MM.1S (cell line): ENCODE measurements at places on chromosomes 1 and 21.
A peak's percentile ranks its signal among the peaks of the same experiment; 100 is the strongest.

DNA sequence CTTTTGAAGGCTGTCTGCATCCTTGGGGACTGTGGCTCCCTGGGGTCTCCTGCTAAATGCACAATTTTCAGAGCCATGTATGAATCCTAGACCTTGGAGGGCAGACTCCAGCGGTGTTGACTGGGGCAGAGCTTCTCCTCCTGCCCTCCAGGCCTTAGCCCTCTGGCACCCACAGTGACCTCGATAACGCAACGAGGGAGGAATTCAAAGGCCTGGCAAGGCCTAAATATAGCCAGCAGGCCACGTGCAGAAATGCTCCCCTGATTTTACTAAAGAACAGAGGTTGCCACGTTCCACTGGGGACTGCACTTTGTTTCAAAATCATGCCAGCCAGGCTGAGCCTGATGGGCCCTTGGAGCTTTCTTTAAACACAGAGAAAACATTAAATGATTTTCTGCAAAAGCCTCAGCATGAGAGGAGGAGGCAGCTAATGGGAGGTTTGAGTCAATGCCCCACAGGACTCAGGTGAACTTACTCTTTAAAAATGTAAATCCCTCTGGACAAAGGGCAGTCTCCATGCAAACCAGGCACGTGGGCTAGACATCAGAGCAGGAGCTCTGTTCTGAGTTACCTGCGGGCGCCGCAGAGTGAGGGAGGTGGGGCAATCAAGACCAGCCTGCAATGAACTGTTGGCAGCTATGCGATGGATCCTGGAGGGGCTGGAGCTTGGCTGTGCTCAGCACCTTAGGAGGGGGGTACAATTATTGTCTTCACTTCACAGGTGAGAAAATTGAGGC, 28.0 kb downstream of the GRIK3 start:
- no peak for DNase-seq

DNA sequence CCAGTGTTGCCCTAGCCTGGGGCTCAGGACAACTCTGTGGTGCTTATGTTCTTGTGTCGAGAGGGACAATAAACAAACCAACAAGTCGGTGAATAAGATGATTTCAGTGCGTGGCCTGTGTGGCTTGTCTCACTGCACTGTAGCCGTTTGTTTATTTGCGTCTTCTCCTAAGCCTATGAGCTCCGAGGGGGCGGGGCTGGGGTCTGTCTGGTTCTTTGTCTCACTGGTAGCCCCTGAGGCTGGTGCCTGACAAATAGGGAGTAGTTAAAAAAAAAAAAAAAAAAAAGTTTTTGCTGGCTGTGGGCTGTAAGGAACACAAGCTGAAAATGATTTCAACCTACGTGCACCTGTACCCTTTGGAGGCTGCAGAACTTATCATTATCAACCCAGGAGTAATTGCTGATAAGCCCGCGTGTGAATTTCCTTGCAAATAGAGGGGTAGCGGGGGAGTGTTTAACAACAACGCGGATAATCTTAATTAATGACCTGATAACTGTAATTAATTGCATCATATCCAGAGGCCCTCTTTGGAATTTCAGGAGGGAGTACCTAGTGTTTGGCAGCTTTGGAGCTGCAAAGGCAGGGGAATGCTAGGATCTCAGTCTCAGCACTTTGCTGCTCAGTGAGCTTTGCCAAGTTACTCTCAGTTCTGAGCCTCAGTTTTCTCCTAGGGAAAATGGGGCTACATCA, 925 bp upstream of the ARHGEF10L start:
- DNase-seq = no peak

DNA sequence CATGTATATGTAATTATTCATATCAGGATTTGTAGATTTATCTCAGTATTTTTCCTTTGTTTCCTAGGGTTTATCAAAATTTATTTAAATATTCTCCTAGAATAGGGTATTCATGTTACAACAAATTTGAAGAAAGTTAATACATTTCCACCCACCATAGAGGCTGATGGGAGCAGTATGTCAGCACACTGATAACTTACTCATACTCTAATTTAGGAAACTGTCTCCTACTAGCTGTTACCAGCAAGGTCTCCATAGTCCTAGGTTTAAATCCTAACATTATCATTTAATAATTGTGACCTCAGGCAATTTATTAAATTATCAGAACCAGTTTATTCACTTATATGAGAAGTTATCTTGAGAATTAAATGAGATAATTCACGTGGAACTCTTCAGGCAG, 127.0 kb downstream of the USP25 start:
- DNase-seq = no peak

GRCh38 chr1:184531296-184531695, 144.5 kb downstream of the C1orf21 start:
- no peak for DNase-seq

DNA sequence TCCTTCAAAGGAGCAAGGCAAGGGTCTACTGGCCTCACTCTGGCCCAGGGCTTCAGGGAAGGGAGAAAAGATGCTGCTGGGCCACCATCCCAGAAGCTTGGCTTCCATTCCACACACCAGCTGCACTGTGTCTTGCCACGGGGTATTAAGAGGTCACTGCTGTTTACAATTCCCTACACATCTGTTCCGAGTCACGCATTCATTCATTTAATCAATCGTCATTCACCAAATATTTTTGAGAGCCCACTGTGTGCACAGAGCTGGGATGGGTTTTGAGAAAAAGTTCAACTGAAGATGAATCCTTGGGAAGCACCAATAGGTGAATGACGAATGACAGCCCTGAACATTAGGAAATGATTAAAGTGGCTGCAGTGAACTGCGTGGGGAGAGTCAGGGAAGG, 101.7 kb downstream of the NAV1 start:
- DNase-seq = no peak

DNA sequence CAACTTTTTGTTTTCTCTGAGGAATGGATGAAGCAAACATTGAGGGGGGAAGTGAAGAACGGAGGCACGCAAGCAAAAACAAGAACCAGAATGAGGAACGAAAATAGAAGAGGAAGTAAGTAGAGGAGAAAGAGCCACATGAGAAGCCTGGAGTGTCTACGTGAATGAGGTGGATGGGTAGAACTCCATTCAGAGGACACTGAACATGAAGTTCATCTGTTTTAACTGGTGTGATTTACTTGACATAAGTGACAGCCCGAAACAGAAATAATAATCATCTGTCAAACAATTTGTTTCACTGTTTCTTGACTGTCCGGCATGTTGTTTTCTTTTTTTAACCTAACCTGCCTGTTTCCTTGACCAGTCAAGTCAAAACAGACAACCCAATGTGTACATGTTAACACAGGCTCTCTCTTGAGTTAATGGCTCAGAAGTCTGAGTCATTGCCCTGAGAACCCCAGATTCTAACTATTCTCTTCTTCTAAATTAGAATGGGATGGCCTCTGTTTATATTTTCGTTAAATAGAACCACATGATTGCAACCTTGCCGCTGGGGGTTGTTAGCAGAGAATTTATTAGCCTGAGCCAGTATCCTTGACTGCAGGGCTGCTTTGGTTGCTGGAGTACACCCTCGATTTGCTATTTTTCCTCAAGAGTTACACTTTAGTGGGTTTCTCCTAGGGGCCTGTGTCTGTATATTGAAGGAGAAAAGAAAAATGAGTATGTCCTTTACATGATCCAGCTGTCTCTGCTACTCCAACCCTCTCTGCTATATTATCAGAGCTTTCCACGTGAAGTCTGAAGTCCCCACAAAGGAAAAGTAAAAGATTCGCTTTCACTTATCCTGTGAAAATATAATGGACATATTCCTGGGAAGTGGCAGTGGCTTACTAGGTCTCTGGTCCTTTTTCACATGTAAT, 151.7 kb downstream of the ZC3H11B start:
- no peak for DNase-seq

- no peak for DNase-seq
Measured at GRCh38 chr1:101128211-101128727, 102.7 kb upstream of the DPH5 start.

DNA sequence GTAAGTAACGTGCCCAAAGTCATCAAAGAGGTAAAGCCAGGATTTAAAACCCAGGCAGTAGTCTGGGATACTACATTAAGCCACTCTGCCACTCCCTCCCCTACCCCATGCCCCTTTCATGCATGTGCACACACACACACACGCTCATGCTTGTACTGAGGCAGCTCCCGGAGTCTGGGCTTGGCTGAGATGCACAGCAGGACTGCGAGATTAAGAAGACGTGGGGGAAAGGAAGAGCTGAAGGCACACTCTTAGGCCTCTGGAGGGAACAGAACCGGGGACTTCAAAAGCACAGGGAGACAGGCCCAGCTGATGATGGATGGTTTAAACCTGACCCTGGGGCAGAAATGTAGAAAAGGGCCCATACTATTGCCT, 98.3 kb downstream of the GLIS1 start:
- DNase-seq = no peak

DNA sequence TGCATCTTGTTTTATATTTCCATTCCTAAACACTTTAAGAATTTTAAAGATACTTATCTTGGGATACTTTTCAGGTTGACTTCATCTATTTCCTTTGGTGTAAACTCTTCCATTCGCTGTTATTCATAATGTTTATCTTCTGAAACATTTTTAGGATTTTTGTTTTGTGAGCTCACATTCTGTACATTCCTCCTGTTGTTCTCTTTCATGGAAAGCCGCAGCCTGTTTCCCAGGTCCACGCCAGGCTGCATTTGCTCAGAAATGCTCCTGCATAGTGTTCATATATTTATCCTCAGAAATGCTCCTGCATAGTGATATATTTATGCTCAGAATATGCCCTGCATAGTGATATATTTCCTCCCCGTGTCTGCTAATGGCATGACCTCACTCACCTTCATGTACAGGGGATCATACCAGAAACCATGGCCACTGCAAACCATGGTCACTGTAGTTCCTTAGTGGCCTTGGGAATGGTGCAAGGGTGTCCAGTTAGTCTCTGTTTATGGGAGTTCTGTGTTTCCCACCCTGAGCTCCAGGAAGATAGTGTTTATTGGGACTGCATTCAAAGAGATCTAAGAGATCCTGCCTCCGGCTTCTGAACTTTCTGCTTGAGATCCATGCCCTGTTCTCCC, 153.9 kb upstream of the GREM2 start:
- no peak for DNase-seq

GRCh38 chr1:2304921-2305681, 77.0 kb downstream of the SKI start:
- no peak for DNase-seq

DNA sequence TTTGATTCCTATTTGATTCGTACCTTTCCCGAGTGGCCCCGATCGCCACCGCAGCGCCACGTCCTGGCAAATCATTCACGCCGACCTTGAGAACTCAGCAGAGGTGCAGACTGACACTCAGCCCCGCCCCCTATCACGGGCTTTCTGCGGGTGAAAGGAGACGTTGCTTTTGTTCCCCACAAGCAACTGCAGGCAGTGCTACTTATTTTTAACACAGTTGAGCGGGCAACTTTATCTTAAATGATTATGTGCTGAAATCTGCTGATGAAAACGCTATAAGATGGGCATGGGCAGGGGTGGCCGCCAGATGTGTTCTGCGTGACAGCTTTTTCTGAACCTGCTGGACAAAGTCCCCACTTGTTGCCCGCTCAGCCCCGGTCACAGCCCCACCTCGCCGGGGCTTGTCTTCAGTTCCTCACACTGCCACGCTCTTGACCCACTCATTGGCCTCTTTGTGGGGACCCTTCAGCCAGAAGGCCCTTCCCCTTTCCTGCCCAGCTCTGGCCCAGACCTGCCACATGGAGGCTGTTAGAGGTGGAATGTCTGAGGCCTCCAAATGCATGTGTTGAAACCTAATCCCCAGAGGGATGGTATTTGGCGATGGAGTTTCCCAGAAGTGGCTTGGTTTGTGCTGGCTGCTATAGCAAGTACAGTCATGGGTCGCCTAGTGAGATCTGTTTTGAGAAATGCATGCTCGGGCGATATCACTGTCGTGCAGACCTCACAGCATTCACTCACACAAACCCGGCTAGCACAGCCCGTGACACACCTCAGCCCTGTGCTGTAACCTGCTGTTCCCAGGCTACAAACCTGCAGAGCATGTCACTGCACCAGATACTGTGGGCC, 15.7 kb upstream of the PDXK start:
- DNase-seq = peak; percentile 44

- DNase-seq = no peak
Measured at GRCh38 chr1:86205741-86206140, 49.2 kb upstream of the COL24A1 start.

GRCh38 chr1:216805953-216806352, 82.7 kb upstream of the ESRRG start:
- DNase-seq = no peak

DNA sequence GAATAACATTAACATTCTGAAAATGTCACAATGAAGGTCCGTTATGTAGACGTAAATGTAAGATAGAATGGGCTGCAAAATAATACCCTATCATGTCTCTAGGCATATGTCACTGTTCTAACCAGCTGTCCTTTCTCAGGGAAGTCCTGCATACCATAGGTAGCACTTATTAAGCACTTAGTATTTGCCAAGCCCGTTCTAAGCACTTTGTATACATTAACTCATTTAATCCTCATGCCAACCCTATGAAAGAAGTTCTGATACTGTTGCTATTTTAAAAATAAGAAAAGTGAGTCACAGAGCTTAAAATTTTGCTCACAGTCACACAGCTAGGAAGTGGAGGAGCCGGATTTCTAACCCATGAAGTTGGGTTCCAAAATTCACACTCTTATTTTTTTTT, 15.7 kb downstream of the GAS5 start:
- DNase-seq = no peak

DNA sequence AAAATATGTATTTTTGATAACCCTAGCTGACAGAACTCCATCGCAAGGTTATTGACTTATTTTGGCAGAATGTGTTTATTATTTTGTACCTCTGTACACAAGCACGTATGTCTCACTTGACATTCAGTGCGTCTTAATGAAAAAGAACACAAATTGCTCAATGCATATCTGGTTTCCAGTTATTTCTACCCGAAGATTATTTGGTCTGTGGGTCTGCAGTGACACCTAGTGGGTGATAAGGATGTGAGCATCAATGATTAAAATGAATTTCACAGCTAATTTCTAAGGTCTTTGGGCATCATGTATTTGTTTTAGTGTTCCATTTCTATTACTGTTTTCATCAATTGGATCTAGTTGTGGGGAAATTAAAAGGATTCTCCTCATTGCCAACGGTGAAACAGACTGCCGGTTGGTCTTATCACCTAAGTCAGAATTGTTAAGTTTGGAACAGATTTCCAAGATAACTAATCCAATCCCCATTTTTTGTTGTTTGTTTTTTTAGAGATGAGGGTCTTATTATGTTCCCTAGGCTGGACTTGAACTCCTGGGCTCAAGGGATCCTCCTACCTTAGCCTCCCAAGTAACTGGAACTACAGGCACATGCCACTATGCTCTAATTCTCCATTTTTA, 13.9 kb downstream of the DDX20 start:
- peak; percentile 41 for DNase-seq

- peak; percentile 22 for DNase-seq
Measured at GRCh38 chr1:58781541-58782177, 2.2 kb downstream of the JUN start.

DNA sequence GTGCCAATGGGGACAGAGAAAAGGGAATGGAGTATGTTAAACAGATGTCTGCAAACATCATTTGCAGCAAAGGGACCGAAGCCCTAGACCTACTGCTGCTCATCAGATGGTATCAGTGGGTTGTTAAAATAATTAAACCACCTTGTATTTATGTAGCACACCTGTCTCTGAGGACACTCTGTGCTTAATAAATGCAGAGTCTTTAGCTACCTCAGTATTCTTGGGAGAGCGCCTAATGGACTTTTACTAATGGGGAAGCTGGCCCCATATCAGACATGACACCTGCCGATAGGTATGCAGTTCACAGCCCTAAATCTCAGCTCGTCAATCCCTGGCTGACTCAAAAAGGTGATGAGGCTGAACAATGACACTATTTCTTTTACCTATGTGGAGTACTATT, 54.4 kb downstream of the SYT6 start:
- no peak for DNase-seq

- no peak for DNase-seq
Measured at GRCh38 chr1:229244091-229244490, 26.8 kb upstream of the RAB4A start.

- no peak for DNase-seq
Measured at GRCh38 chr1:39089931-39090521, 63.9 kb downstream of the NDUFS5 start.
